Body of pancreas (tissue), 4 donors: ENCODE measurements at places on chromosomes 4 and X. TPM values are rescaled to one million over a fixed set of nuclear protein-coding genes. Genes with fewer than 3 reads are reported as not detected.
A peak's percentile ranks its signal among the peaks of the same experiment; 100 is the strongest.

The PCDH10 gene
- 0.26 TPM for total RNA-seq

The TLR1 gene
- total RNA-seq = 20.8 TPM

The RCHY1 gene
- total RNA-seq = 22.4 TPM

The RPA4 gene
- total RNA-seq = 2.9 TPM

The MOSPD2 gene
- 6.3 TPM for total RNA-seq

The GPR119 gene
- 1.8 TPM for total RNA-seq

The PLP1 gene
- total RNA-seq = 0.78 TPM

- DNase-seq = no peak
Measured at GRCh38 chr4:73376976-73377375, 27.1 kb upstream of the ALB start.

- no peak for DNase-seq
Measured at GRCh38 chr4:154497889-154498288, 6.3 kb upstream of the DCHS2 start.

GRCh38 chr4:184684491-184685189 is 35.1 kb downstream of the PRIMPOL start:
- DNase-seq = peak; percentile 32

- DNase-seq = no peak
Measured at GRCh38 chrX:12892716-12893115, 13.7 kb upstream of the TLR8 start.

DNA sequence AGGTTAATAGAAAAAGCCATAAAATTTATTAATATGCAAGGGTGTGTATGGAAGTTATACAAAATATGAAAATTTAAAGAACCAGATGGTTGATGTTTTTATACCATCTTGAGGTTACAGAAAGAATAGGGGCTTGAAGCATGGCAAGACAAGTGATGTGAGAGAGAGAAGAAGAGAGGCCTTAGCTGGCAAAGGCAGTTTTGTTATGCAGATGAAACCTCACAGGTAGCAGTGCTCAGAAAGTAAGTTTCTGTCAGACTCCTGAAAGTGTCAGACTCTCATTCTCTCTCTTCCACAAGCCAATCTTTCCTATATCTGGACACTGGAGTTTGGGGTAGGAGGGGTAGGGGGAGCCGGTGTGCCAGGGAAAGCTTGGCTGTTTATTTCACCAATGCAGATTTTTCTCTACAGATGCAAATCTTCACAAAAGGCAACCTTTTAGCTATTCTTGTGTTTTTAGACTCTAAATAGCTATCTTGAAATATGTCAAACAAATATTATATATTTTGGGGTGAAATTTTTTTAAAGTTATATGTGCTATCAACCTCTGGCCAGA is 124.5 kb downstream of the CFAP299 start:
- DNase-seq = no peak

DNA sequence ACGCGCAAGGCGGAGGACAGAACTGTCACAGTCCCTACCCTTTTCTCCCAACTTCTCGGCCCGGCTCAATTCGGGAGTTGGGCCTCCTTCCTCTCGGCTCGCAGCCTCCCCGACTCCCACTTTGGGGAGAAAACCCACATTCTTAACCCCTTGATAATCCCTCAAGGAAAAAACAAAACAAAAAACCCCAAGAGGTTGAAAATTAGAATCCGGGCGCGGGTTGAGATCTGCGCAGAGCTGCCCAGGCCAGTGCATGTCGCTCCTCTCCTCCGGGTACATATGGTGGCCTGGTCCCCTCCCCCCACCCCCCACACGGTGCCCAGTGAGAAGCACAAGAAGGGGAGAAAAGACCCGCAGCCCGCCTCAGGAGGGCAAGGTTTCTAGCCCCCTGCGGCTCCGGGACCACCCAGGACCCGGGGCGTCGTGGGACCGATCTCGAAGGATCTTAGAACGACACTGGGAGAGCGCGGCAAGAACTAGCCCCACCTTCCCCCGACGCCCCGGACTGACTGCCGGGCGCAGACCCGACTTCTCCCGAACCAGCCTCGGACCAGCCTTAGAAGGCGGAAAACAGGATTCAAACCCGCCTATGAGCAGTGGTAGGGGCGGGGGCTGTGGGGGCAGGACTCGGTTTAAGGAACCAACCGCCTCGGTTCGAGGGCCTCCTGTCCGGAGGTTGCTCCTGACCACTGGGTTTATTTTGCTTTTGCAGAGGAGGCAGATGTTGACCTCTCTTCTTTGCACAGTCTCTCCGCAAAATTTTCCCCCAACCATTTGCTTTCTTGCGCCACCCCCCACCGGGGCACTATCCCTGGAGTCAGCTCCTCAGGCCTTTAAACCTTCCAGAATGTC is 2.5 kb upstream of the PDGFRA start:
- DNase-seq = peak; percentile 38

DNA sequence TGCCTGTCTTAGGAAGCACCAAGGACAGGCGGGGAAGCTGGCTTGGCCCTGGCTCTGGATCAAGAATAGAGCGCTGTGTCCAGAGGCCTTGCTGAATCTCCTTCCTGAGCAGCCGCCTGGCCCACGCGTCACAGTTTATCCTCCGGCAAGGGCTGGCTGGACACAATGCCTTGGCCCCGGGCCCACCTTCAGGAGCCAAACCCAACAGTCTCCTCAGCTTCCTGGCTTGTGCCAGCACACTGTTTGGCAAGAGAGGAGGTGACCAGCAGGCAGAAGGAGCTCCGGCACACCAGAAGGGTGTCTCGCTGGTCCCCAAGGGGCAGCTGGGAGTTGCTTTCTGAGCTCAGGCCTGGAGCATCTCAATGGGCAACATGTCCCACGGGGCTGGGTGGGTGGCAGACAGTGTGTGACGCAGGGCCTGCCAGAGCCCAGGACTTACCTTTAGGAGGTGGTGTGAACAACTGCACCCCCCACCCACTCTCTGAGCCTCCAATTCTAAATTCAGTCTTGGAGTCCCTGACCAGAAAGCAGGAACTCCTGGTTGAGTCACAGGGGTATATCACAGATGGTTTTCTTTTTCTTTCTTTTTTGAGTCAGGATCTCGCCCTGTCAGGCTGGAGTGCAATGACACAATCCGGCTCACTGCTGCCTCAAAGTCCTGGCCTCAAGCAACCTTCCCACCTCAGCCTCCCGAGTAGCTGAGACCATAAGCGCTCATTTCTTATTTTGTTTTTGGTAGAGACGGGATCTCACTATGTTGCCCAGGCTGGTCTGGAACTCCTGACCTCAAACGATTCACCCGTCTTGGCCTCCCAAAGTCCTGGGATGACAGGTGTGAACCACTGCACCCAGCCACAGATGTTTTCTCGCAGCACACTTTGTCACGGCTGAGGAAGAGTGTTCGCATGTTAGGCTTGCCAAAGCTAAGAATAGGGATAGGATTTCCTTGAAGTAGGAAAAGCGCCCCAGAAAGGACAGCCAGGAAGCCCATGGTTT is 361.2 kb downstream of the BCOR start:
- peak; percentile 92 for DNase-seq

- DNase-seq = no peak
Measured at GRCh38 chr4:92074839-92075238, 228.9 kb upstream of the GRID2 start.

GRCh38 chr4:70382691-70383181 is at the start of gene SMR3B:
SMR3B (plus strand) TSS chr4:70383131; CDS start chr4:70384511, 1,380 bp downstream.
- DNase-seq = no peak
